Mesendoderm (in vitro differentiated cells): ENCODE measurements at places on chromosomes 1 and 21.

DNA sequence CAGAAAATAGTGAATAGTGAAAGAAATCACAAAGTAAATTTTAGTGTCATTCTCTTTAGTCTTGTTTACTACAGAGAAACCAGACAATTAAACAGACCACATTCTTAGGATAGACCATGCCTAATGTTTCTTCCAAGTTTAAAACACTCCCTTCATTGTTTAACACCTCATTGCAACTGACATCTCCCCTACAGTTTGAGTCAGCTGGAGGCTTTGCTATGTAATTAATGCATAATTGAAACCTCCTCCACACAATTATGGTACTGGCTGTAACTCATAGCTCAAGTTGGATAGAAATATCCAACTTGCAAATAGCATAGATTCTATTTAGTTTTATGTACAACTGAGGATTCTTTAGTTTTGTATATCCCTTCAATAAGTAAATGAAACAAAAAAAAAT is 35.2 kb upstream of the B3GALT2 start:
- DNase-seq: peak; percentile 23

- no peak for DNase-seq
Measured at GRCh38 chr1:169650551-169650950, 20.6 kb upstream of the SELP start.

DNA sequence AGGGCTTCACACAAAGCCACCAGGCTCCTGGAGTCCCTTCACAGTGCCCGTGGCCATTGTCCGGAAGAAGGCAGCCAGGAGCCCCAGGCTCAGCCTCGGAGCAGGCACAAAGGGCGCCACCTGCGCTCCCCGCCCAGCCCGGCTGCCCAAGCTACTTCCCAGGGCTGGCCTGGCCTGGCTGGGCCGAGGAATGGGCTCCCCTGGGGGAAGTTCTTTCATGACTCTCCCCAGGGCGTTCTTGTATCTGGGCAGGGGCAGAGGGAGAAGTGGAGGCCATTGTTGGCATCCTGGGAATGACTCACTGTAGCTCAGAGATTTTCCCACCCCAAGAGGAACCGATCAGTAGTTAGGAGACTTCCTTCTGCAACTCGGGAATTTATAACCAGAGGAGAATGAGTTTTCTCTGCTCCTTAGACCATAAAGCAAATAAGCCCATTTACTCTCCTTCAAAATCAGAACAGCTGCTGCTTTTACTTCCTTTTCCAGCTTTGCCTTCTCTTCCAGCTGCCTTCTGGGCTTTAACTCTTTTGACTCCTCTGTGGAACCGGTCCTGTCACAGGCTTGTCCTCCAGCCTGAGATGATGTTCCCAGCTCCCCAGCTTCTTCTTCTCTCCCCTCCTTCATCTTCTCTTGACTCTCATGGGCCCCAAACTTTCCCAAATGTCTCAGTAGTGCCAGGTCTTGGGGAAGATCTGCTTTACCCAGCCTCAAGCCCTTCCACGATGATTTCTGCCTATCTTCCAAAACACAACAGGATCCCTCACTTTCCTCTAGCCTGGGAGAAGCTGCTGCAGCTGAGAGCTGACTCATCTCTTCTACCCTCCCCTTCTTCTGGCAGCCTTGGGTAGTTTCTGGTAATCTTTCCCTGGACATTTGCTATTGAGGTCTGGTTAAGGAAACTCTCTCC is 118.7 kb upstream of the CD34 start:
- DNase-seq: no peak

GRCh38 chr1:189431447-189431846 is 1046.2 kb downstream of the BRINP3 start:
- DNase-seq: peak; percentile 2

GRCh38 chr1:208207388-208208131 is 36.6 kb downstream of the PLXNA2 start:
- DNase-seq: peak; percentile 69
